ENCODE measurements at places on chromosomes 4 and X.

DNA sequence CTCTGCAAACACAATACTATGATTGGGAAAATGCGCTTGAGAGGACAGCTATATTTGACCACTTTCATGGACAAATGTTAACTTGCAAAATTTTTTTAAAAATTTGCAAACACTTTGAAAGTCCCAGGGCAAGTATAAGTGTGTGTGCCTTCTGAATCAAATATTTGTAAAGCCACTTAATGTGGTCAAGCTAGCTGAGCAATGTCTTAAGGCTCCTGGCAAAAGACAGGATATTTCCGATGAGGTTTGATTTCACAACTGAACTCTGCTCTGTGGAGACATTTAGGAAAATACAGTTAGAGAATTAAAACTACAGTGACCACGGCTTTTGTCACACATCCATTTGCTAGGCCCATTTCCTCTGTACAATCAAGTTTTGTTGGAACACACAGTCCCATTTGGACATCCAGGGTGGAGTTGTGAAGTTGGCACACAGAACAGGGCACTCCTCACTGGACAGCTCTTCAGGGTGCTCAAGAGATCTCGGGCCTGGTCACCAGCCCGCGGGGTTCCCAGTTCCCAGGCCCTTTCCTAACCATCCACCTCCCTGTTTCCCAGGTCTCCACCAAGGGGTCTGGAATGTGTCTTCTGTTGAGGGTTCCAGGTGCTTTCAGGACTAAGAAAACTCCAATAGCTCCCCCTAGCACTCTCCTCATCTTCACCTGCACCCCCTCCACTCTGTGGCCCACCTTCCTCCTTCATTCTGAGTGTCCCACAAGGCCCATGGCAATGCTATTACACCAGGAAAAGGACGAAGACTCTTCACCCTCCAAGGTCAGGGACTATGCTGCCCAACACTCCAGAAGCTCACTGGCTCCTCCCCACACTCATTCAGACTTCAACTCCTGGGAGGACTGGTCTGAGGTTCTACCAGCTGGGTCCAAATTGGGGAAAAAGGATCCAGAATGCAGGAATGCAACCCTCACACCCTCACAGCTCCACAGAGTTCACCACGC is 41.9 kb downstream of the XAGE2 start:
- DNase-seq, result no peak

- no peak for DNase-seq
Measured at GRCh38 chrX:19705196-19705769, 182.1 kb downstream of the SH3KBP1 start.

GRCh38 chrX:122220644-122221373 is 963.3 kb upstream of the GRIA3 start:
- DNase-seq, result no peak

DNA sequence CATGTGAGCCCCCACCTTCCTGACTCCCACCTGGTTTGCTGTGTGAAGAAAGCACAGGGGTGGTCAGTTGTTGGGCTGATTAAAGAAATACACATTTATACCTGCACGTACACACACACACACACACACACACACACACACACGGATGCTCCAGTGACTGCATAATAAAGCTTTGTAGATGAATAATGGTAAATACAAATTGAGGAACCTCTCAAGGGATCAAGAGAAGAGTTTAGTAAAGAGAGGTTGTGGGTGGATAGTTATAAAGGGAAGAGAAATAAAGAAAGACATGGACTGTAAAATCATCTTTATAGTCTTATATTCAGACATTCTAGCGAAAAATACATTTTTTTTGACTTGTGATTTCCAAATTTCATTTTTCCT is 144.1 kb downstream of the MGST2 start:
- no peak for DNase-seq

DNA sequence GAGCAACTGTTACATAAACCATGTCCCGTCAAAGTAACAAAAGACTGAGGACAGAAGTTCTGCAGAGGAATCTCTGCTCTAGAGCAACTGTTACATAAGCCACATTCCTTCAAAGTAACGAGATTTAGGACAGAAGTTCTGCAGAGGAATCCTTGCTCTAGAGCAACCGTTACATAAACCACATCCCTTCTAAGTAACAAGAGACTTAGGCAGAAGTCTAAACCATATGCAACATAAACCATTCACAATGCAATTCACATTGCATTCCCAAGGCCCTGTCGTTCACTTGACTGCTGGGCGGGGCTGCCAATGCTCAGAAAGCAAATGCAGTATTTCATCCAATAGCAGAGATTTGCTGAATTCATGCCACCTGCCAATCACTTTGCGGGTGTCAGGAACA is 124.4 kb upstream of the PUDP start:
- DNase-seq, result no peak

DNA sequence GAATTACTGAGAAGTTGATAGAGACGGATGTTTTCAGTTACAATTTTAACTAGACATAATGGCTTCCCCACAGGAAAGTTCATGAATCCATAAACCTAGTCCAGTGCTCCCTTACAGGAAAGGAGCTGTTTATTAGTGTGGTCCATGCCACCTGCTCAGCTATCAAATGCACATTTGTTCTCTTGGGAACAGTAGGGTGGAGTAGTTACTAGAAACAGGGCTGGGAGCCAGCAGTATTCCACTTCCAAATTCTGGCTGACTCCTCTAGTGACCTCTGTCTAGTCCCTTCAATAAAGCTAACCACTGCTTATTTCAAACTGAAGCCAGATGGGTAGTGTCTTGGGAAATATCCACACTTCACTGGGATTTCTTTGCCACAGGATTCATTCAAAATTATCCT is 88.4 kb upstream of the TLL1 start:
- DNase-seq, result no peak

- DNase-seq, result no peak
Measured at GRCh38 chr4:182807767-182808548, 109.2 kb downstream of the DCTD start.

DNA sequence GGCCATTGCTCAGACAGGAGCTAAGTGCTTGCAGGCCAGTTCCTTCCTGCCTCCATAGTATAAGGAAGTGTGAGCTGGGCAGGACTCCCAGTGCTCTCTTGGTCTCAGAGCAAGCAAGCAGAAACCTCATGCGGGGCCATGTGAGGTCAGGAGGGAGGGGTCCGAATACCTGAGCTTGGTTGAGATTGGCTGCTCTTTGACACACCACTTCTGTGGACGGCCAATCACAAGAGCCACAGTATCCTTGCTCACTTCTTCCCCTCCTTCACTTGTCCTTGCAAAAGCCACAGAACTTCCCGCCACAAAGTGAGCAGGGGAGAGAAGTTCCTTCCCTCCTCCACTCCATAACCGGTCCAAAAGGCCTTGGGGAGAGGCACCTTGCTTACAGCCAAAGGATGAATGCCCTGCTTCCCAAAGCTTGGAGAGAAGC is 56.7 kb downstream of the PRPS1 start:
- DNase-seq, result no peak

GRCh38 chrX:80022363-80023031 is 7.9 kb downstream of the TBX22 start:
- DNase-seq, result no peak

DNA sequence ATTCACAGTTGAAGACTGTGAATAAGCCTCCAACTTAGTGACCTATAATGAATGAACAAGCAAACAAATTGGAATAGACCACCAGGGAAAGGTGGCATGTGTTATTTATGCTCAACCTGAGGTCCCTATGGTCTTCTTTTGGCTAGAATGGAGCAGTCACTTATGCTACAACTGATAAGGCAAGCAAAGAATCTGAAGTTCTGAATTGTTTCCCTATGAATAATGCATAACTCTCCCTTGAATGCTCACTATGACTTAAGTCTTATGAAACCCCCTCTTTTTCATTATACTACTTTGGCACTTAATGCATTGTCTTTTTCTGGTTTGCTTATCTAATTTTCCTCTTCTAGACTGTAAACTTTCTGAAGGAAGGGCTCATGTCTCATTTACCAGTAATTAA is 2.6 kb downstream of the GIMD1 start:
- DNase-seq, result no peak

DNA sequence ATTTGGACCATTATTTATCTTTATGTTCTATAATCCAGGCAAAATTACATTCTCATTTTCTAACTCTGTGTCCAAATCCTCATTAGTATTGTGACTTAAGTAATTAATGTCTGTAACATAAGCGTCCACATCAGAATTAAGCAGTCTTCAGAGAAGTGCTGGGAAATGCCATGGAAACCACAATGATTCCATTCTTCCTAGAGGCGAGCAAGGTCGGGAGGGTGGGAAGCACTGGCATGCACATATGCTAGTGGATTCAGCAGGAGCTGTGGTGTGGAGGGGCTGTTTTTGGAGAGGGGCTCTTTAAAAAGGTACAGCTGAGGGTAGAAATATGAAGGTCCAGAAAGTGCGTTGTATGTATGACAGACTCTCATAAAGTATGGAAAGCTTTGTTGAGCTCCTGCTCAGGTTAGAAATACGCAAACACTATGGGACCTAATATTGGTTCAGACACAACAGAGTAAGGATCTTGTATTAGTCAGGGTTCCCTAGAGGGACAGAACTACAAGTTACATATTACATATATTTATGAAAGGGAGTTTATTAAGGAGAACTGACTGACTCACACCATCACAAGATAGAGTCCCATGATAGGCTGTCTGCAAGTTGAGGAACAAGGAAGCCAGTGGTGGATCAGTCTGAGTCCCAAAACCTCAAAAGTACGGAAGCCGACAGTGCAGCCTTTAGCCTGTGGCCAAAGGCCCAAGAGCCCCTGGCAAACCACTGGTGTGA is 61.5 kb downstream of the GLRA2 start:
- peak; percentile 57 for DNase-seq

DNA sequence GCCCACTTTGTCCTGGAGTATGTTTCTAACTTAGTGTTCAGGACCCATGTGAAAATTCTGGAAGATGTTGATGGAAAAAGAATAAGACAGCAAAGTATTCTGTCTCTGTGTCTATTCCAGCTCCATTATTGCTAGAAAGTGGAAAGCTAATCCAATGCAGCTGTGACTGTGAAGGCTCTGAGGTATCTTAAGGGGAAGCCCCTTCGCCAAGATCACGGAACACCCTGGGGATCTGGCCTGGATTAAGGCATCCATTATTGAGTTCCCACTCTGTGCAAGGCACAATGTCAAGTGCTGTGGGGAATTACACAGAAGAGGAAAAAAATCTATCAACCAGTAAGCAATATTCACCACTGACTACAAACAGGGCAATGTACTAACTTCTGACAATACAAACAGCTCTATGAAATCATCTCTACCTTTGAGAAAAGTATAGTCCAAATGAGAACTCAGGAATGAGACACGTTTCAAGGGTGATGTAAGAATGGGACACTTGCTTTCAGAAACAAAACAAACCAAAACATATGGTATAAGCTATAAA is 222.1 kb downstream of the LDB2 start:
- DNase-seq, result no peak

- DNase-seq, result no peak
Measured at GRCh38 chr4:3721627-3722026, 44.6 kb upstream of the ADRA2C start.

GRCh38 chrX:133985967-133986683 is 731 bp upstream of the GPC3 start:
- no peak for DNase-seq

DNA sequence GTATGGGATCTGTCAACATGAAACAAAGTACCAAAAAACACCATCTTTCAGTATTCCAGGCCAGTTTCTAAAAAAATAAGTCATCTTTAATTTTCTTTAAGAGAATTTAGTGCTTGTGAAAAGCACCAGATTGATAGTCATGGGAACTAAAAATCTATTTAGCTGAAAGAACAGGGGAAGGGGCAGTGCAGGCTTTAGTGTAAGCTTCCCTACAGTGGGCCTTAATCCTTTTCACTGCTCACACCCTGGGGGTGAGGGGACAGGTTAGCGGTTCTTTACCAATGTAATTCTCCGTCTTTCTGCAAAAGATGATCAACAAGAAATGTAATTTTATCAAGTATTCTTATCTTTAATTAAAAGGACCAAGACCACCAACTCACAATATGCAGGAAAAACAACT is 47.1 kb downstream of the CHIC2 start:
- DNase-seq, result no peak

Measured in foreskin melanocyte (primary cell).